Stomach (tissue), 19 donors: ENCODE measurements at places on chromosomes 11 and 22.
A peak's percentile ranks its signal among the peaks of the same experiment; 100 is the strongest.

- no peak for DNase-seq
These were observed 149.1 kb upstream of the E2F8 start for GRCh38 chr11:19389787-19390303.

- DNase-seq, result peak; percentile 97
These were observed 49.0 kb upstream of the BIRC3 start for GRCh38 chr11:102268083-102268984.

DNA sequence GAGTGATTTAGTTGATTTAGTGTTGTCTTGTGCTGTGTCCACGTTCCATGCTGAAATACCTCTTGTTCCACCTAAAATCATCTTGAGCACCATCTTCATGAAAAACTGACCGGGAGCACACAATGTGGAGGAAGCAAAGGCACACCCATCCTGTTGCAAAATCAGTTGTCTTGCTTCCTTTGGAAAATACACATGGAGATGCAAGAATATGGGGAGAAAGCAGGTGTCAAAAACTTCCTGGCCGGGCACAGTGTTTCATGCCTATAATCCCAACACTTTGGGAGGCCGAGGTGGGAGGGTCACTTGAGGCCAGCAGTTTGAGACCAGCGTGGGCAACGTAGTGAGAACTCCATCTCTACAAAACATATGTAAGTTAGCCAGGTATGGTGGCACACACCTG is 151.1 kb downstream of the C11orf91 start:
- no peak for DNase-seq

- no peak for DNase-seq
These were observed 36.0 kb upstream of the LDLRAD3 start for GRCh38 chr11:35907648-35908431.

DNA sequence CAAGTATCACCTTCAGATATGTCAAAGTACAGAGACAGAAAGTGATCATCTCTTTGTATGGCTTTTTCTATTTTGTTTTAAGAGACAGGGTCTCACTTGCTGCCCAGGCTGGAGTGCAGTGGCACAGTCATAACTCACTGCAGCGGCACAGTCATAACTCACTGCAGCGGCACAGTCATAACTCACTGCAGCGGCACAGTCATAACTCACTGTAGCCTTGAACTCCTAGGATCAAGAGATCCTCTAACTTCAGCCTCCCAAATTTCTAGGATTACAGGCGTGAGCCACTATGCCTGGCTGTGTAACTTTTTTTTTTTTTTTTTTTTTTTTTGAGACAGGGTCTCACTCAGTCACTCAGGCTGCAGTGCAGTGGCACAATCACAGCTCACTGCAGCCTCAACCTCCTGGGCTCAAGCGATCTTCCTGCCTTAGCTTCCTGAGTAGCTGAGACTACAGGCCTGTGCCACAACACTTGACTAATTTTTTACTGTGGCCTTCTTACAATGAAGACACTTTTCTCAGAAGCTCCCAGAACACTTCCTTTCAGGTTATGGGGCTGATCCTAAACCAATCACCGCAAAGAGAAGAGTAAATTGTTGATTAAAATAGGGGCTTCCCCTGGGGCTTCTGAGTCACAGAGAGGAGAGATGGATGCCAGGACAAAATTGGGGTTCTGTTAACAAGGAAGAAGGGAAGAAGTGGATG is 9.0 kb upstream of the HIKESHI start:
- no peak for DNase-seq
